NCI-H2081 treated with DMSO at 0.1 percent for 48 hours (cell line): ENCODE measurements at places on chromosomes 4 and X.

GRCh38 chrX:78997870-78998558, 52.8 kb downstream of the P2RY10 start:
- no peak for DNase-seq

- no peak for DNase-seq
Observed at GRCh38 chr4:171157462-171158082, 655.6 kb upstream of the GALNTL6 start.

DNA sequence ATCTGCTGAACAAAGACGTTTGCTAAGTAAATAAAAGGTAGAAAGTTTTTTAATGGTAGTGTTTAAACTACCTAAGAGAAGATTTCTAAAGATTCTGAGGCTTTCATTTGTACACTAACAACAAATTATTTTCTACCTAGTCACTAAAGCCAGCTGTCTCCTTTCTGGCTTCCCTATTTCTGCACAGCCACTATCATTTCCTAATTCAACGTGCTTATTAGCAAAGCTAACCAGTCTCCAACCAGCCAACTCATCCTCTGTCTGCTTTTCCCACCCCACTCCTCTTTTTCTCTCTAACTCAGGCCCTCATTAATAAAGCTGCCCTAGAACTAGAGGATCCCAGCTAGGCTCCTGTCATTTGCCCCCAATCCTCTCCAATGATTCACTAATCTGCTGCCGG, 118.2 kb downstream of the ZNF827 start:
- DNase-seq: no peak

GRCh38 chr4:101346351-101347266, 717 bp downstream of the PPP3CA start:
- DNase-seq: no peak

DNA sequence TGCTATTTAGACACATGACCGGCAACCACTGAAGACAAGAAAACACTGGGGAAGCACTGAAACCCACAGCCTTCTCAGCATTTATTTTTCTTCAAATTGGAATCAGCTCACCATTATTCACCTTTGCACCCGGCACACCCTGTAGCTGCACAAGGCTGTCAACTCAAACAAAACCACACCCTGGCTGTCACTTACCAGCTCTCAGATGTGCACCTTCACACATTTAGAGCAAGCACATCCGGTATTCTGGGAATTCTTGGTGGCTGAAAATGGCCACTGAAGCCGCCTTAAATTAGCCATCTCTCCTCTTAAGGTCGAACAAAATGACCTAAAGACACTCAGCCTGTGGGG, 5.9 kb downstream of the ZFYVE28 start:
- no peak for DNase-seq

- no peak for DNase-seq
Observed at GRCh38 chr4:8910100-8910821, 38.6 kb upstream of the HMX1 start.

DNA sequence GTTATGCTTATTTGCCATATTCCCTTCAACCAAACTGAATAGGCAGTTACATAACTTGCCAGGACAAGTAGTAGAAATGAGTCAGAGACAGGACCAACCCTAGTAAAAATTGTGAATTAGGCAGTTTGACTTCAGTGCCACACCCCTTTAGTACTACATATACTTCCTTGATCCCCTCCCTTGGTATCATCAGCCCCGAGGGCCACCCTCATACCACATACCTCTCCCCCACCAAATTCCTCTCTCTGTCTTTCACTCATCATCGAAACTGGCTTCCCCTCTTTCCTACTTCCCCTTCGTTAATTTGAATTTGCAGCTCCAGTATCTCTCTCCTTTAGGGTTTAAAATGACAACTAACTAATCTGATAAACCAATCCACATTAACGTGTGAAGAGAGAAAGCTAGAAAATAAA, 7.9 kb upstream of the PTPN13 start:
- no peak for DNase-seq

DNA sequence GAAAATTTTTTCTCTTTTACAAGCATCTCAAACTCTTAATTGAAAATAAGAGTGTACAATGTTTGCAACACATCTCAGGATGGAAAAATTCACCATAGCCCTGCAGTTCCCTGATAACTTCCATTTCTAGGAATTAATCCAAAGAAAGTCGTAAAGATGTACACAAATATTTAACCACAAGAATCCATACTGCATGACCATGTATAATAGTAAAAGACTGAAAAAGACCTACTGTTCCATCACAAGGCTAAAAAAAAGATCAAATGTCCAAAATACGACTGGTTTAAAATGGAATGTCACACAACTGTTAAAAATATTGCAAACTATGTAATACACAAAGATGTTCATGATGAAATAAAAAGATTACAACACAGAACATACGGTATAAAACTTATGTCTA, 32.1 kb downstream of the HUWE1 start:
- DNase-seq: no peak

DNA sequence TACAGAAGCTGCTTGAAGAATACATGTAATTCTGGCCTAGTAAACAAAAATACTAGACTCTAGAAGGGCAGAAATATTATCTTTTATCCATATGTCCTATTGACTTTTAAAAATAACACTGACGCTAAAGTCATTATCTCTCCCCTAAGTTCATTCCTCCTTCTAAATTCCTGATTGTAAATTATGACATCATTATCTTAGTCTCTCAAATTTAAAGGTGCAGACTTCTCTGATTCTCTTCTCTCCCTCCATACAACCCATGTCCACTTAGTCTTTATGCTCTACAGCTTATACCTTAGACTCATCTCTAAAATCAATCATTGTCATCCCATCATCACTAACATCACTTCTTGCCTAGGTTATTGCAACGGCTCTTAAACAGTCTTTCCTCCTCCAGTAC, 327.9 kb upstream of the GRIA3 start:
- no peak for DNase-seq

DNA sequence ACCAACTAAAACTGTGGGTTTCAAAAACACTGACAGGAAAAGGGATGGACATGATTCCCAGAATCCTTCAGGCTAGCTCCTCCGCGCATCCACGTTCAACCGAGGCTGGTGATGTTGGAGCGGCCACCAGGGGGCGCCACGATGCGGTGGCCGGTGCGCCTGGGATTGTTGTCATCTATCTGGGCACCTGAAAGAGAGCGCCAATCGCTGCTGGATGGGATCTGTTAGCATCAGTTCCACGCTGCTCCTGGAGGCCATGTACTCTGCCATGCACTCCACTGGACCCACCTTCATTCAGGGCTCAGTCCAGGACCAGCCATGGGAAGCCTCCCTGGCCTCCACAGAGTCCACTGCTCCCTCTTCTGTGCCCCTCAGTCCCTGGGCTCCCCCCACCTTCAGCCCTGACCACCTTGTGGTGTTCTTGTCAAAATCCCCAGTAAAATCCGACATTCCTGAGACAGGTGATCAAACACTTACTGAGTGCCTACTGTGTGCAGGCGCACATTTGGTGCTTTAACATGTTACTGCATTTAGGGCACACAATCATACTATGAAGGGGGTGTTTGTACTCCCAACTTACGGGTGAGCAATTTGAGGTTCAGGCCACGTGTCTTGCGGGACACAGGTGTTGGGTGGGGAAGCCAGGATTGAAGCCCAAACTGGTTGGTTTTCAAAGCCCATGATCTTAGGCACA, 71.1 kb downstream of the CRMP1 start:
- no peak for DNase-seq

- no peak for DNase-seq
Observed at GRCh38 chr4:43496188-43496587, 603.7 kb downstream of the GRXCR1 start.
